Calu3 (cell line): ENCODE measurements at places on chromosomes 6 and 20. TPM values are rescaled to one million over a fixed set of nuclear protein-coding genes. Genes with fewer than 3 reads are reported as not detected.

Gene ATP5F1E
- 108 and 116 TPM in 2 replicates for total RNA-seq

Gene PPP1R16B
- 0.10 TPM in 1 of 2 replicates, not detected in the other for total RNA-seq

GRCh38 chr6:44076356-44077213, 50.7 kb downstream of the MRPL14 start:
- peak; percentile 77 for DNase-seq

DNA sequence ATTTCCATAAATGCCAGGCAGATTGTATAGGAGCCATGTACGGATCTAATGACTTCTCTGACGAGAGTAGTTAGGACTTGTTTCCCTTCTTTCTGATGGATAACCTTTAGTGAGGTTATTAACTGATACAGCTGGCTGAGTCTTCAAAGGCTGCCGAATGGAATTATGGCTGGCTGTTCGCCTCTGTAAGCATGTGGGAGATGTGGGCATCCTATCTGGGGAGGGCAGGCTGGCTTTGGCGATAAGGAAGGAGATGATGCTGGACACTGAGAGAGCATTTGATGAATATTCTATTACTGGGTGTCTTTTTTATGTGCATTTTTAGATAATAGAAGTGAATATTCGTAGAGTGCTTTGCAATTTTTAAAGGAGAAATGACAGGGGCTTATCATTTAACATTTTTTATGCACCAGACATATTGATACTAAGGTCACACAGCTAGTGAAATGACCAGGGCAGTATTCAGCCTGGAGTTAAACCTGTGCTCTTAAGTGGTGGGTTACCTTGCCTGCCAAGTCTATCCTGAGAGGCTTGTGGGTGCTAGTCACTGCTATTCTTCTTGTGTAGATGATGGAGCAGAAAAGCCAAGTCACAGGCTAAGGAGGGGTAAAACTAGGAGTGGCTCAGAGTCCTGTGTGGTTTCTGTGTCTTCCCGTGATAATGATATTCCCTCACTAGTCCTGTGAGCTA, 3.1 kb downstream of the PBOV1 start:
- DNase-seq, result no peak

DNA sequence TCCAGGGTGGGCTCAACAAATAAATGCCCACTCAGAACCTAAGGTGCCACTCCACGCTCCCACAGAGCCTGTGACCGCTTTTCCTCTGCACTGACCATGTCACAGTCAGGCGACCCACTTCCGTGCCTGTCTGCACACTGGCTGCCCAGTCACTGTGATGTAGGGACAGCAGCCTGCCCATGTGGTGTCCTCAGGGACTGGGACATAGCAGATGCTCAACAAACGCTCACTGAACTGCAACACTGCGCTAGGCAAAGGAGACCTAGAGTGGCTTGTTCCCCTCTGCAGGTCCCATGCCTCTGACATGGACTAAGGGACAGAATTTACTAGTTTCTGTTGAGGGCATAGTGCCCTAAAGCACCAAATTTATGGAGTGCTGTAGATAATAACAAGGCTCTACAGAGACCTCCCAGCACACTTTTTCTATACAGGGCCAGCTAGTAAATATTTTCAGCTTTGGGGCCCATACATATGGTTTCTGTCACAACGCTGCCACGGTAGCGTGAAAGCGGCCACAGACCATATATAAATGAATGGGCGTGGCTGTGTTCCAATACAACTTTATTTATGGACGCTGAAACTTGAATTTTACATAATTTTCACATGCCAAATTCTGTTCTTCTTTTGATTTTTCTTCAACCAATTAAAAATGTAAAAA, 57.8 kb upstream of the MRPS10 start:
- no peak for DNase-seq
